Sciatic nerve (tissue), 2 donors: ENCODE measurements at places on chromosomes 2 and 18.

DNA sequence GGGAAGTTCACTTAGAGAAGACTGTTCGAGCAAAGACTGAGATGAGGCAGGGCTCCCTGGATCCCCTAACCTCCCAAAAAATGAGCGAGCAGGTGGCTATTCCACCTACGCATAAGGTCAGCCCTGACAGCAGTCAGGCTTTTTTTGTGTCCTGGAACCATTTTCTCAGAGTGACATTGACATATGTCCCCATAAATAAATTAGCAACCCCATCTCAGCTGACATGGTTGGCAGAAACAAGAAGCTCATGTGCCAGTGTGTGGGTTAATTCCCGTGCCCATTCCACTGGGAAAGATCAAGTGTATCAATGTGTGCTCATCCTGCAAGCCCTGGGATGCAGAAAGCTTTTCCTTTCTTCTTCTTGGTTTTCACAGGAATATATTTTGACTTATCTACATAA is 740.4 kb upstream of the CELF4 start:
- no peak for DNase-seq

DNA sequence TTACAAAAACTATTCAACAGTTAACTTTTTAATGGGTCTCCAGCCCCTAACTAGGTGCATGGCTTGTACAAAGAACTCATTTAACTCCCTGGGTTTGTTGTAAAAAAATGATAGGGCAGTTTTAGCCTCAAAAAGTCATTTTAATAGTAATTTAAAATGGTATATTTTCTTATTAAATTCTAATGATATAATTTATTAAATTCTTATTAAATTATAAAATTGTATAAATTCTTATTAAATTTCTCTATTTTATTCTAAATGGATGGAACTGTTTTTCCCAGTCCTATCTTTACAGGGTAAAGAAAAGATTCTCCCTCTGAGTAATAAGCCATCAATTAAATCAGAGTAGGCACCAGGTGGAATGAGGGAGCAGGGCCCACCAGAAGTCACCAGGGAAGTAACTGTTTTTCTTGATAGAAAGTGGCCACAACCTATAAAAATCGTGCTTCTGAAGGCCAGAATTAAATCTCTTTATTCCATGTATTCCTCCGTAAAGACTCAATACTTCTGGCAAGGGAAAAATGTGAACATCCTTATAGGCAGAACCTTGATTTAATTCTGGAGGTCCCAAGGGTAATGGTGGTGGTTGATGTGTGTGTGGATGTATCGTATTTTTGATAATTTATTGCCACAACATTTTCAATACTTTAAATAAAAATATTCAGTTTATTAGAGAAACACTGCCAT is 814 bp downstream of the FKBP7 start:
- no peak for DNase-seq

DNA sequence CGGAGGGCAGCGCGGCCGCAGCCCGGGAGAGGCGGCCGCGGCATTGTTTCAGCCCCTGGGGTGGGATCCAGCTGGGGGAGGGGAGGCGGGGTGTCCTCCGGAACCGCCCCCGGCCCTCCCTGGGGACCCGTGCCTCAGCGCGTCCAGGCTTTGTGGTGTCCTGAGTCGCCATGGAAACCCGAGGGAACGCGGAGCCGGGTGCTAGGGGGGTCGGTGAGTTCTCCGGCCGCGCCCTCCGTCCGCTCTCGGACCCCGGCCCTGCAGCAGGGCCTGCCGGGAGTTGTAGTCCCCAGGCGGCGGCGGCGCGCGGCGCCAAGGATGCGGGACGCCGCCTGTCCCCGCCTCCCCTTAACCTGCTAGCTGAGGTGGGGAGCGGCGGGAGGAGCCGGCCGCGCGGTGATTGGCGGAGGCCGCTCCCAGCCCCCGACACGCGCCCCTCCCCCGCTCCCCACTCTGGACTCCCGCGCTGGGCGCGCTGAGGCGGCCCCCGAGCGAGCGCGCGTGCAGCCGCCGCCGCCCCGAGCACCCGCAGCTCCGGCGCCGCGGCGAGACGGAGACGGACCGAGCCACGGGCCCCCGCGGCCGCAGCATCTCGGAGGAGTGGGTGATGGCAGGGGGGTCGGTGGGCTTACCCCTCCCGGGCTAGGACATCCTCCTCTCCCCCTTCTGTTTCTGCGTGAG is at the start of gene DPYSL5:
TSS of gene DPYSL5 (plus strand) at position 478 of the 681 bp plus-strand sequence. CDS start 50,368 bp downstream, outside the sequence.
- DNase-seq, result no peak

- DNase-seq, result no peak
Observed at GRCh38 chr2:100941646-100942240, 60.3 kb upstream of the RPL31 start.
